ENCODE measurements at places on chromosomes 2 and 18.

DNA sequence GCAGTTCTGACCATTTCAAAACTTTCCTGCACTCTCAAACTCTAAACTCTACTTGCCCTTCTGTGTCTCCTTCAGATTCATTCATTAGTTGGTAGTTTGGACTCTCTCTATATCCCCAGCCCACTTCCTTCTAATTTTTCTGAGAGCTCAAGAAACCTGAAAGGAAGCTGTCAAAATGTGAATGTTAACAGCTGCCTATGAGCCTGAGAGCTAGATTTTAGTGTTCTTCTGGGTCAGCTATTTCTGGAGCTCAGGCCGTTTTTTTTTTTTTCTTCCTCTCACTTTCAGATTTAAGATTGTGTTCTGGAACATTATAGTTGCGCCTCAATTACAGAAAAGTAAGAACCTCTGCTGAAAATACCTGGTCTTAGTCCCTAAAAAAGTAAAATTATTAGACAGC lies 73.1 kb downstream of the RTN4 start:
- DNase-seq: no peak

DNA sequence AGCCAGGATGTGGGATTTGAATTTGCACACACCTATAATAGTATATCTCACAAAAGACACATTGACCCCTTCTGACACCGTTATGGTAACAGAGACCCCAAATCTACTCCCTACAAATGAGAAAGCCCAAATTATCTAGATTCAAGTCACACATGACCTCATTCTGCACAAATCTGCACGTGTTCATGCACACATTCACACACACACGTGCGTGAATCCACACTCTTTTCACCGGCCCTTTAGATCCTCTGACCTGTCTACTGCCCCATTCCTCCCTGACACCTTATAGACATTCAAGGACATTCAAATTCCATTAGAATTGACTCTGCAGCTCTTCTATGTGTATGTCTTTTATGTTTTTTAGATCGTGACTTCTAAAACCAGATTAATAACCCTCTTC lies 627.8 kb upstream of the ID2 start:
- DNase-seq: no peak

DNA sequence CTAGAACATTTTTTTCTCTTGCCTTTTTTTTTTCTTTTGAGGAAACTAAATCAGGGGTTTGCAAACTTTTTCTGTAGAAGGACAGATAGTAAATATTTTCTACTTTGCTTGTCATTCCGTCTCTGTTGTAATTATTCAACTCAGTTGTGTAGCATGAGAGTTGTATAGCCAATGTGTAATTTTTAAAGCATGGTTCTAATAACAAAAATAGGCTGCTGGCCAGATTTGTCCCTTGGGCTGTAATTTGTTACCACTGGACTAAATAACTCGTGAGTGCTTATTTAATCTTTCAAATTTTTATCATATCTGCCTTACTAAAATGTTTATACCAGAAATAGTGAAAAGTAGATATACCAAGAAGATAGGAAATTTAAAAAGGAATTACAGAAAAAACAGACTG lies 43.0 kb downstream of the CCDC148 start:
- no peak for DNase-seq

DNA sequence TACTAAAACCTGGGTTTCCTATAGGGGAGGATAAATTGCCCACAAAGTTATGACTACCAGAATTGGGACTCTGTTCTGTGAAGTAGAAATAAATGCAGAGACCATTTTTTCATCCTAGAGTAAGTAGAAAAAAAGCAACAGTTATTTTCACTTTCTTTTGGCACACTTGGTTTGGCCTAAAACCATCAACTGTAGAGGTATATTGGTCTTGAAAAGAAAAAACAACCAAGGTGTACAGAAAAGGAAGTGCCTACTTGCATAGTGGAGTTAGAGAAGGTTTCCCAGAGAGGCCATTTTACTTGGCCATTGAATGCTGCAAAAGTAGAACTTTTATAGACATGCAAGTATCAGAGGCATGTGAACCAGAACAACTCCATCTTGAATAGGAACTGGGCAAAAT lies 89.4 kb upstream of the TACR1 start:
- no peak for DNase-seq

DNA sequence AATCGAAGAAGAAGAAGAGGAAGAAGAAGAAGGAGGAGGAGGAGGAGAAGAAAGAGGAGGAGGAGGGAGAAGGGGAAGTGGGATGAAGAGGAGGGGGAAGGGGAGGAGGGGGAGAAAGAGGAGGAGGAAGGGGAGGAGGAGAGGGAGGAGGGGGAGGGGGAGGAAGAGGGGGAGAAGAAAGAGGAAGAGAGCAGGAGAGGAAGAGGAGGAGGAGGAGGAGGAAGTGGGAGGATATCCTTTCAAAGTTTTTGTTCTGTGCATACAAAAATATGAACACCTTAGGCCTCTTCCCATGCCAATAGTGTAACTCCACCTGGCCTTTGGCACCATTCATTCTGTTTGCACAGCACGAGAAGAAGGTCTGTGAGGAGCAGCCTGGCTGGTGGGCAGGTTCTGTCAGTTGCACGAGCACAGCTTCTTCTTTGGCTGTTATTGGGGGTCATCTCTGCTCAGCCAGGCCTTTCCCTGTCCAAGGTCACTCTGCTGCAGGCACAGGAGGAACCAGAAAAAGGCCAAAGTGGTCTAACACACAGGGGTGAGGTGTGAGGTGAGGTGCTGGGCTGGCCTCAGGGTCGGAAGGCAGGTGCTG lies 25.8 kb upstream of the PLB1 start:
- no peak for DNase-seq

All from activated naive CD4-positive, alpha-beta T cell treated with anti-CD3 and anti-CD28 coated beads, Interleukin-2, amount 50 U/mL, for 16 hours (primary cell).